Caudate nucleus (tissue), 63 donors: ENCODE measurements at places on chromosomes 7 and 10.

DNA sequence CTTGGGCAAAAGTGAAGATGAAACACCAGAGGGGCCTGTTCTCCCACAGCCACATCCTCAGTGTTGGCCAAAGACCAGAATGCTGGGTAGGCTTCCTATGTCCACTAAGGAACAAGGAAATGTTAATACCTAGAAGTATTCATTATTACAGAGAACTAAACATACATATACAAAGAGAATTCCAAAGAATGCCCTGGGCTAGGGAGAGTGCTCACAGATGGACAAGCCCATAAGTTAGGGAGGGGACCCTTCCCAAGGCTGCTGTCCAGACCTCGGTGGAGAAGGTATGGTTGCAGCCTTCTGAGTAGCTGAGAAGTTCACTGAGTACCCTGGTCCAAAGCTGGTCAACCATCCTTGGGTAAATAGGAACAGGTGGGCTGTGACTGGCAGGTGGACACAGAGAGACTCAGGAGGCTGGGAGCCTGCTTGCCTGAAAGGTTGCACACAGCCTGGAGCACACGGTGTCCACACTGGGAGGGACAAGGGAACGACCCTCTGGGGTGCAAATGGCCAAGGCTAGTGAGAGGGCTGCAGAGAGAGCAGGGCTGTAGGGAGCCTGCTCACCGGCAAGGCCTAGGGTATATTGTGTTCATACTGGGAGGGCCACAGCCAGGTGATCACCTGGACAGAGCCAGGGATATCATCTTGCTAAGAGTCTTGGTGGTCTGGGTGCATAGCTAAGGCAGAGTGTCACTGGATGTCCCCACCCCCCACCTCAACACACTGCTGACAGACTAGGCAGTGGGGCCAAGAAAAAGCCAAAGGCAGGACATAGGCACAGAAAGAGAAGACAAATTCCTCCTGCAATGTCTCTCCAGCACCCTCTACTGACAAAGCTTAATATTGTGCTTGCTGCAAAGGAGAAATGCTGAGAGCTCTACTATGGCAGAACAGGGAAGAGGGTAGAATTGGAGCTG, 40.3 kb downstream of the CPVL start:
- DNase-seq = no peak

DNA sequence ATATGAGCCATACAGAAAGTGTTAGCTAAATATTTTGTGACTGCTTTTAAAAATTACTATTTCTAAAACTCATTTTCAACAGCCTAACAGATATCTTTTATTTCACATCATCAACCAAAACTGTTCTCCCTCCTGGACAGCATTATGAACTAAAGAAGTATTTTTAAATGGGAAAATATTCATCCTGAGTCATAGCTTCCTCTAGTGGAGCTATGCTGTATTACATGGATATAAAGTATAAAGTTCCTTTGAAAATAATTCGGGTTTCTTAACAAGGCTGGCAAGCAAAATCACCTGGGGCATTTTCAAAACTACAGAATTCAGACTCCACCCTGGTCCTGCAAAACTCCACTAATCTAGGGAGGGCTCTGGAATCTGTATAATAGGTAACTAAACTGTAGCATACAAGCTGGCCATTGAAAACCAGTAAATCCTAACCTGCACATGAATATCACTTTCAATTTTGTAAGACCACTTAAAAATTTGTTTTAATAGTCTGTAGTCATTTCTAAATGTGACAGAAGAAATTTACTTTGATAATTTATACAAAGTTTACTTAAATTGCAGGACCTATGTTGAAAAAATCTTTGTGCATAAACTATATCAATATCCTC, 53.5 kb downstream of the SCIN start:
- DNase-seq = no peak

- no peak for DNase-seq
Observed at GRCh38 chr7:37112876-37113275, 335.8 kb downstream of the ELMO1 start.

DNA sequence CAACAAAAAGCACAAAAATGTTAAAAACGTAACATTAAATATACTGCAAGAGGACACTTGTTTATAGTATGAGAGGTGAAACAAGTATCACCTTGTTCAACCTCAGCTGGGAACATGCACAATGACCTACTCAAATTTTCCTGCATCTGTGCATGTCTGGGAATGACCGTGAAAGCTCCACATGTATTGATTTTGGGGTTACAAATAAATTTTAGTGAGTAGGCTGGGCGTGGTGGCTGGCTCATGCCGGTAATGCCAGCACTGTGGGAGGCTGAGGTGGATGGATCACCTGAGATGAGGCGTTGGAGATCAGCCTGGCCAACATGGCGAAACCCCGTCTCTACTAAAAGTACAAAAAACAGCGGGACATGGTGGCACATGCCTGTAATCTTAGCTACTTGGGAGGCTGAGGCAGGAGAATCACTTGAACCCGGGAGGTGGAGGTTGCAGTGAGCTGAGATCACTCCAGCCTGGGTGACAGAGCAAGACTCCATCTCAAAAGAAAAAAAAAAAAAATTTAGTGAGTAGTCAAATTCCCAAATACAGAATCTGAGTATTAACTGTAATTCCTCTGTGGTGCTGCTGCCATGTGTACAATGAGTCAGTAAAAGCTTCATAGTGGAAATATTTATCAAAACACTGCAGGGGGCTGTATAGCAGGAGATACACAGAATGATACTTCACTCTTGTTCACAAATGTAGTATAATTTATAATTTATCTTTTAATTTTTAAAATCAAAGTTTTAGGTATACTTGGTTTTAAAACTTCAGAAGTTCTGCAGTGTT, 41.1 kb downstream of the SUGCT start:
- DNase-seq = no peak

DNA sequence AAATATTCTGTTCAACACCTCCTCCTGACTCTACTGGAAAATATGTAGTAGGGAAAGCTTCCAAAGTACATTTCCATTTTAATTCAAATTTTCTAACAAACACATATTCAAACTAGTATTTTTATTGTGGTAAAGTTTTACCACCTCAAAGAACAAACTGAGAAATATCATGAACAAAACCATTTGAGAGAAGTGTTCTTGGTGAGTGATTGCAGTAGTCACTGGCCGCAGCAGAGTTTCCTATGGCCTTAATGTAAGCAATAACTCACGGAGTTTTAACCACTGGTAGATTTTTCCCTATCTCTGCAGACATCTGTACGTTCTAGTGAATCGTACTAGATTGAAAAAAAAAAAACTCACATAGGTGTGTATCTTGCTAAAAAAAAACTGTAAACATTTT, 487.0 kb upstream of the FZD8 start:
- DNase-seq = no peak

DNA sequence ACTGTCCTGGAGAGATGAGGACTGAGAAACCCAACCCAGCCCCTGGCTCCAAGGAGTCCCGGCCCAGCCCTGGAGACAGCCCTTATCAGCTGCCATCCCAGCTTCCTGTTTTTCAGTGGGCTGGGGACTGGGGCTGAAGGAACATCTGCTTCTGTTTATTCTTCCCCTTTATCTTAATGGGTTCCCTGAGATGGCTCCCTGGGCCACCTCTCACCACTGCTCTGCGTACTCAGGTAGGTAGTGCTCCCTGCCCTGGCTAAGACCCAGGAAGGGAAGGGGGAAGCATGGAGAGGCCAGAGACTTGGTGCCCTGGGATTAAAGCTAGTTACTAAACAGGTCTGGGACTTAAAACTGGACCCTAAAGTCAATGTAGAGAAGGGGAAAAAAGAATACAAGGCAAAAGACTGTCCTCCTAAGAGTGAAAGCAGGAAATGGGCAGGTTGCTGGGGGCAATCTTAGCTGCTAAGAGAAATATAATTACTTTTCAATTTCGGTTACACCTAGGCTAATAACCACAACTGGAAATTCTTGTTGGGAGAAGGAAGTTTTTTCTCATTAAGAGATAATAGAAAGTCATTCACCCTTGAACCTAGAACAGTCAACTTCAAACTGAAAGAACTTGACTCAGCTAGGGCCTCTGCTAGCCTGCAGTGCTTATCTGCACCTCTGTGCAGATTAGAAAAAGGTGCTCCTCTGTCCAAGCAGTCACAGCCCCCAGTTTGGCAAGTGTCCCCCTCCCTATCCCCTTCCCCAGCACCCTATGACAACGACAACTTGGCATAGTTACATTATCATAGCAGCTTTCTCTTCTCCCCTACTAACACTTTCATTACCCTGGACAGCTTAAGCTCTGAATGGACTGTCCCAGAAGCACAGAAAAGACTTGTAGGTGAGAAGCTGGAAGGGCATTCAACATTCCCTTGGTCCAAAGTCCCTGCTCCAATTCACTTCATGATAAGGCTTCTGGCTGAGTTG, 65.6 kb upstream of the KDM7A start:
- no peak for DNase-seq

- DNase-seq = no peak
Observed at GRCh38 chr10:14748441-14748840, 26.3 kb downstream of the FAM107B start.

DNA sequence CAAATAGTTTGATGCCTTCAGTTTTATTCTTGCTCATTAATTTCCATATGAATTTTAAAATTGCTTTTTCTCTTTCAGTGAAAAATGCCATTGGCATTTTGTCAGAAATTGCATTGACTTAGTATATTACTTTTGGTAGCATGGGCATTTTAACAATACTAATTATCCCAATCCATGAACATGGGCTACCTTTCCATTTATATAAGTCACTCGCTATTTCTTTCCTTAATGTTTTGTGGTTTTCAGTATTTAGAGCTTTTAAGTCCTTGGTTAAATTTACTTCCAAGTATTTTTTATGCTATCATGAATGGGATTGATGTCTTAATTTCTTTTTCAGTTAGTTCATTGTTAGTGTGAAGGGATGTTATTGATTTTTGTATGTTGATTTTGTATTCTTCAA, 297.4 kb downstream of the ATRNL1 start:
- no peak for DNase-seq

DNA sequence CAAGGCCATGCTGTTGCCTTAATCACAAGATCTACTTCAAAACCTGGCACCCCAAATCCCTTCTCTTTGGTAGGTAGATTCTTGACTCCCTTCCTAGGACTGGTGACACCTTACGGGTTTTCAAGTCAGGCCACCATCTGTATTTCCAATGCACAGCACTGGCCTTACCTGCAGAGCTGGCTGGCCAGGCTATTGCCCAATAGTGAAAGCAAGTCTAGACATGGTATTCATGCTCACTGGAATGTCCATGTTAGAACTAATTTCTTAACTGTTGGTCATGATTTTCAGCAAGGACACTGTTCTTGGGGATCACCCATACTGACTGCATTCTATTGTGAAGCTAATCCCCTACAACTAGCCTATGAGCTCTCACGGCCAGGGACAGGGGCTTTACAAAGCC, 313.1 kb upstream of the RNF32 start:
- no peak for DNase-seq

DNA sequence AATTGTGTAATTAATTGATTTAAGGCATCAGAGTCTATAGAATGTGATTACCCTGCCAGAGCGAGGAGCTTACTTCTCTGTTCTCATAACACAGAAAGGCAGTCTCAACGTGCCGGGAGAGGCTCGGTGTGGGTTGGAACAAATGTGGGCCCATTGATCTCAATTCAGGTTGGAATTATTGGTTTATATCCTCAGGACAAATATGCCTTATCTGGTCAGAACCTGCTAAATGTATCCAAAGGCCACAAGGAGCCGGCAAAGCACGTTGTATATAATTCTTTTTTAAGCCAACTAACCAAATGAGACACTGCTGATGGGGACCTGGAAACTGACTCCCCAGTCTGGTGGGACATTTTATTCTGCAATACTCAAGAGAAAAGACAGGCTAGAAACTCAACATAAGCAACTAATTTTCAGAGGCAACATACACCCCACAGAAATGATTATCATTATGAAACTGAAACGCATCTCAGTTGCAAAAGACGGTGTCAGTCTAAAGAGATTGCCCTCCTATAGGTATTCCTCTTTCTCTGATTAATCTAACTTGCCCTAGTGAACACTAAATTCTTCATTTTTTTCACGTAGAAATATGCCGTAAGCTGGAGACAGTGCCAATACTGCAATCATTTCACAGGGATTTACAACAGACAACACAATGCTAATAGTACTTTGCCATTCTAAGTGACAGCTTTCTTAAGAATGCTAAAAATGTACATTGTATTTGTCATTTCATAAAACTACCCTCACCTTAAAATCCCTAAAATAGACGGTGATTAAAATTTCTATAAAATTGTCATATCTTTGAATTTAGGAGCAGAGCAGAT, 9.4 kb downstream of the EBF3 start:
- DNase-seq = no peak

- no peak for DNase-seq
Observed at GRCh38 chr7:139752604-139753003, 25.2 kb downstream of the HIPK2 start.

GRCh38 chr10:76301211-76301610, 869.8 kb downstream of the LRMDA start:
- DNase-seq = no peak

DNA sequence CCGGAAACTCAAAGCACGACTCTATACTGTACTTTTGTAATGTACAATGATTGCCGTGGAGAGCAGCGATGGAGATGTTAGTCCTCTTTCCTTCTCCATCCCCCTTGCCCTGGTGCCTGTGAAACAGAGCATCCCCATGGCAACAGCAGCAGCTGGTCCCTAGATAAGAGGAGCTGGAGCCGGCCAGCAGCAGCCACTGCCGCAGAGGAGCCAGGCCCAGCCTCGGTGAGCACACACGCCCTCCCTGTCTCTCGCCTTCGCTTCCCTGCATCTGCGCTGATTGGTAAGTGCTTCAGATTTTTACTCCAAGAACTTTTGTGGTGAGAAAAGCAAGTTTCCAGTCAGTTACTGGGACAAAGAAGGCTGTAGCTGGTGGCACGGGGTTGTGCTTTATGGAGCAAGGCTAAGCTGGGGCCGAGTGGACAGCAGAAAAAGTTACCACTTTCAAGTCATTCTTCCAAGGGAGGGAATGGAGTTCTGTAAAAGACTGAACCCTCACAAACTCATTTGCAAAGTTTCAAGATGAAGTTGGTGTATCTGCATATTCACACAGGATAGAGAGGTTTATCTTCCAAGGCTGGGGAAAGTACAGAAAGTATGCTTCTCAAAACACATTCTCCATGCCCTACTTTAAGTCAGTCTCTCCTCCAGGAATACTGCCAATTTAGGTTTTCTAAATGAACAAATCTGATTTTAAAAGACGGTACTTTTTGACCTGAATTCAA, at the start of gene PPP1R17:
TSS of gene PPP1R17 (plus strand) at position 192 of the 725 bp plus-strand sequence. CDS start 5,227 bp downstream, outside the sequence.
- no peak for DNase-seq

DNA sequence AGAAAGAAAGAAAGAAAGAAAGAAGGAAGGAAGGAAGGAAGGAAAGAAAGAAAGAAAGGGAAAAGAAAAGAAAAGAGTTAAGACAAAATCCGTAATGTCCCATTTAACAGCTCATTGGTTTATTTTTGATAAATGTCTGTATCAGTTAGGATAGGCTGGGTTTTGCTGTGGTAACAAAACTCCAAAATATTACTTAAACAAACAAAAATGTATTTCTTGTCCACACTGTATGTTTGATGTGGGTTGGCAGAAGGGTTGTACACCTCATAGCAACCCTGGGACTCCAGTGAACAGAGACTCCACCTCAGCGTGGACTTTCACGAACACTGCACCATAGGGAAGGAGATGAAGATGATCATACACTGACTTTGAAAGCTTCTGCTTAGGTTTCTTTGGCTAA, 59.6 kb downstream of the PPP1R3C start:
- no peak for DNase-seq

- no peak for DNase-seq
Observed at GRCh38 chr10:77030974-77031373, 606.6 kb downstream of the KCNMA1 start.
